G401 (cell line): ENCODE measurements at places on chromosomes 5 and 9. TPM values are rescaled to one million over a fixed set of nuclear protein-coding genes. Genes with fewer than 3 reads are reported as not detected.

FAM81B gene
- not detected in 2 replicates for total RNA-seq

SLC46A2 gene
- not detected in 2 replicates for total RNA-seq

DENND4C gene
- total RNA-seq = 30.0 and 31.5 TPM in 2 replicates

- no peak for DNase-seq
Observed at GRCh38 chr9:124790801-124791505, 14.0 kb downstream of the OLFML2A start.
